Kidney epithelial cell (primary cell): ENCODE measurements at places on chromosomes 13 and 19. TPM values are rescaled to one million over a fixed set of nuclear protein-coding genes. Genes with fewer than 3 reads are reported as not detected.

Gene CGB3
- total RNA-seq, result not detected in 2 replicates

GRCh38 chr19:57829316-57829715, 783 bp upstream of the ZNF587B start:
- DNase-seq, result no peak

GRCh38 chr13:78601124-78601873, 2.1 kb downstream of the POU4F1 start:
- no peak for DNase-seq

DNA sequence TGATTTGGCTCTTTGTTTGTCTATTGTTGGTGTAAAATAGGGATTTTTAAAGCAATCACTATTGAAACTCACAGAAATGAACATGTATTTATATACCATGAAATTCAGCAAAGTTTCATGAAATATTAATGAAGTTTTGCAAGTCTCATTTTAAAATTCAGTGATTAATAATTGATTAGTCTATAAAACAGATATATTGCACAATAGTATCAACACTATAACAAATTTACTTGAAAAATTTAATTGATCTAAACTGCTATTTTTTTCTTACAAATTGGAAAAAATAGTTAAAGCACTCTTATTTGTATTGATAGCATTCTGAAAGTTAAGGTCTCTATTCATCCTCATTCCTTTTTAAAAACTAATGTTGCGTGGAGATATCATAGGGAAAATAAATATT, 121.0 kb upstream of the PCDH9 start:
- no peak for DNase-seq

GRCh38 chr13:92512852-92513251, 713.8 kb upstream of the GPC6 start:
- no peak for DNase-seq

Gene LRRC63
- total RNA-seq, result 0.34 and 0.42 TPM in 2 replicates
